ENCODE measurements at places on chromosomes 7 and 10.

- DNase-seq, result peak; percentile 18
These were observed 58.0 kb downstream of the GNAT3 start for GRCh38 chr7:80453699-80454340.

- peak; percentile 10 for DNase-seq
These were observed 251.0 kb downstream of the BMPER start for GRCh38 chr7:34156336-34156735.

- no peak for DNase-seq
These were observed 77.4 kb downstream of the LRMDA start for GRCh38 chr10:75508814-75509306.

GRCh38 chr7:140616328-140616727 is 24.3 kb downstream of the DENND2A start:
- no peak for DNase-seq

GRCh38 chr10:77512219-77512578 is 125.4 kb downstream of the KCNMA1 start:
- DNase-seq, result no peak

DNA sequence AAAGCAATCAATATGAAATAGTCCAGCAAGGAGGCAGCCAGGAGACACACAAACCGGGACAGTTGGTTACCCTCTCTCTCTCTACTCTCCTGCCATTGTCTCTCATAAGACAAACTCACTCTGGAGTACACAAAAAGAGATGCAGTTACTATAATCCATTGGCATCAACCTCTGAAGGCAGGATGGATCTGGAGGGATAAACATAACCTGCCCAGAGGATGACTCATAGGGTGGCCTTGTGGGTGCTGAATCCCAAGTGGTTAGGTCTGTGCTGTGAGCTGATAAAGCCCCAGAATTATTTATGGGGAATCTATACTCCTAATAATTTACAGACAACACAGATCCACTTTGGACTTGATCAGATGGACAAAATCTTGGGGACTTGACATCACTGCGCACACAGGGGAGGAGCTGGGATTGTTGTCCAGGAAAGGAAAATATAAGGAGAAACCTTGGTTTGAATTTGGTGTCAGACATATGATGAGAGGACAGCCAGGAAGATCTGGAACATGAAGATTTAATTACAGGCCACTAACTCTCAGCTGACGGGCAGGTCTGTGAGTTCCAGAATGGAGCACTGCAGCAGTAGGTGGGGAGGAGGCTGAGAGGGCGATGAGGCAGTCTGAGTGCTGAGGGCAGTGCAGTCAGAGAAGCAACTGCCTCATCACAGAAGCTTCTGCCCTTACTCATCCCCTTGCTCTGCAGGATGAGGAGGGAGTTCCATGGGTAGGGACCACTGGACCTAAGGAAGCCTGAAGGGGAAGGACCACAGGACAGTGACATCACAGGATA is 113.9 kb upstream of the PRSS58 start:
- no peak for DNase-seq

GRCh38 chr10:16195178-16195769 is 241.5 kb upstream of the PTER start:
- DNase-seq, result no peak

DNA sequence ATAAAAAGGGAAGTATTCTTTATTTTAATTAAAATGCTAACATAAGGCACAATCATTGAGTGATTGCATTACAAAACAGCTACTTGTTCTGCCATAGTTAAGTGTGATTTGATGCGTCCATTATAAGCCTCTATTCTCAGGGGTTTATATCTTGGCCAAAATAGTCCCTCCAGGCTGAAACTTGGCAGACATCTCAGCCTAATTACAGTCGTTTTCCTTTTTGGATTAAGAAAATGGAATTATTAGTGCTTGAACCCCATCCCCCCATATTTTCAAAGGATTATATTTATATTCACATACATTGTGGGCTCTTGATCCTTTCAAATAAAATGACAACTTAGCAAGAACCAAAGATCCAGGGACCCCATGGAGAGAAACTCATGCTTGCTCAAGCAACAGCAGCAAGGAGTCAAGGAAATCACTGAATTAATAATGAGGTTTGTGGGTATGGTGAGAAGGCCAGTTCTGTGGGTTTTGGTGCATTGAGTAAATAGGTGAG is 66.7 kb upstream of the NEUROD6 start:
- no peak for DNase-seq

DNA sequence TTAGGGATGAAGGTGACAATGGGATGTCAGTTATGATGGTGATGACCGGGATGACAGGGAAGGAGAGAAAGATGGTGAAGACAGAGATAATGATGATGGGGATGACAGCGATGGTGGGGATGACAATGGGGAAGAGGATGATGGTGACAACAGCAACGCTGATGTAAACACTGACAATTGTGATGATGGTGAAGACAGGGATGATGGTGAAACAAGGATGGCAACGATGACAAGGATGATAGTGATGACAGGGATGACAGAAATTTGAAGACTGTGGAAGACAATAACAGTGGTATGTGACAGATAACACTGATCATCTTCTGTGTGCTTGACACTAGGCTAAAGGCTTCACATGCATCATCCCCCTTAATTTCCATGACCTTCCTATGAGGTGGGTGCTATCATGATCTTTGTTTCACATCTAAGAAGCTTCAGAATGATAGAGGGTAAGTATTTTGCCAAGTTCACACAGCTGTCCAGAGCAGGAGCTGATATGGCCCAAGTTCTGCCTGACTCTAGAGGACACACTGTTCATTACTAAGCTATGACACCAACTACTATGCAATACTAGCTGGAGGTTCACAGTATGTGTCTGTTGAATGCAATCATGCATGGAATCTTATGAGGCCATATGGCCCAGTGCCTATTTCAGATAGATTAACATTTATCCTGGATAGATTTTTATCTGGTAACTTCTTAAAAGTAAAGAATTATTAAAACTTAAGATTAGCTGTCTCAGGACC is 105.6 kb downstream of the RNLS start:
- DNase-seq, result no peak

DNA sequence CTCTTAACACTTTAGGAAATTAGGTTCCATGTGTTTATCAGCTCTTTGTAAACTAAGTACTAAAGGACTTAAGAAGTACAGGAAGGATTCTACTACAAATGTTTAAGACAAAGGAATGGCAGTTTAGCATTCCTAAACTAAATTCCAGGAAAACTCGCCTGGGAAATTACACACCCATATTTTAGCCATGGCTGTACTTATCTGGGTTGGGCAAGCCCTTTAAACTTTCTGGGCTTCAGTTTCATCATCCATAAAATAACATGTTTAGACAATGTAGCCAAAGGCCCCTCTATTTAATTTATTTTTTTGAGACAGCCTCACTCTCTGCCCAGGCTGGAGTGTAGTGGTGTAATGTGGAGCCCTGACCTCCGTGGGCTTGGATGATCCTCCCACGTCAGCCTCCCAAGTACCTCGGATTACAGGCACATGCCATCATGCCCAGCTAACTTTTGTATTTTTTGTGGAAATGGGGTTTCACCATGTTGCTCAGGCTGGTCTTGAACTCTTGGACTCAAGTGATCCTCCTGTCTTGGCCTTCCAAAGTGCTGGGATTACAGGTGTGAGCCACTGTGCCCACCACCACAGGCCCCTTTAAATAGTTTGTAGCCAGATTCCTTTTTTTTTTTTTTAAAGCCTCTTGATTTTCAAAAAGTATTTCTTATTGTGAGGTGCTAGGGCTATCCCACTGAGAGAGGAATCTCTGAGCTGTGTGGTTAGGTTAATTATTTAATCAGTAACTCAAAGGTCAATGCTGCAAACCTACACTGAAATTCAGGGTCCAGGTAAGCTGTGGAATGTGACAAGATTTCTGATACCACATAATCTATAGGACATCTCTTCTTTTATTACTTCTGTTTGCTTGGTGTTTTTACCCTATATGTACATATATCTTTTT is 32.1 kb downstream of the TMEM60 start:
- DNase-seq, result no peak

GRCh38 chr10:114544045-114544659 is 113.9 kb downstream of the ABLIM1 start:
- no peak for DNase-seq

GRCh38 chr7:140696680-140697446 is at the start of gene NDUFB2:
Gene NDUFB2, plus strand, starts transcription at chr7:140696708. Its CDS starts 37 bp downstream, at chr7:140696745.
- peak; percentile 88 for DNase-seq

DNA sequence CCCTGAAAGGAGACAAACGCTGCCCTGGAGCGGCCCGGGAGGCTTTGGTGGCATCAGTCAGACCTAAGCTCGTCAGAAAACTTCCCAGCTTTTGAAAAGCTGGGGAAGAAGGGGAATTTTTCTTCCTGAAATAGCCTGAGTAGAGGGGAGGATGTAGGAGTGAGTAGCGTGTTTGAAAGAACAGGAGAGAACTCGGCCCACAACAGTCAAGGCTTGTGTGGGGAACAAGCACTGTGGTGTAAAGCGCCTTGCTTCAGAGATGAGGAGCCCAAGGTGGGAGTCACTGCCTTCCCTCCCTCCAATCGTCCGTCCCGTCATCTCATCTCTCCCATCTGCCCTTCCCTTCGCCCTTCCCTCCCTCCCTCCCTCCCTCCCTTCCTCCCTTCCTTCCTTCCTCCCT is 273.3 kb downstream of the CAMK1D start:
- no peak for DNase-seq

DNA sequence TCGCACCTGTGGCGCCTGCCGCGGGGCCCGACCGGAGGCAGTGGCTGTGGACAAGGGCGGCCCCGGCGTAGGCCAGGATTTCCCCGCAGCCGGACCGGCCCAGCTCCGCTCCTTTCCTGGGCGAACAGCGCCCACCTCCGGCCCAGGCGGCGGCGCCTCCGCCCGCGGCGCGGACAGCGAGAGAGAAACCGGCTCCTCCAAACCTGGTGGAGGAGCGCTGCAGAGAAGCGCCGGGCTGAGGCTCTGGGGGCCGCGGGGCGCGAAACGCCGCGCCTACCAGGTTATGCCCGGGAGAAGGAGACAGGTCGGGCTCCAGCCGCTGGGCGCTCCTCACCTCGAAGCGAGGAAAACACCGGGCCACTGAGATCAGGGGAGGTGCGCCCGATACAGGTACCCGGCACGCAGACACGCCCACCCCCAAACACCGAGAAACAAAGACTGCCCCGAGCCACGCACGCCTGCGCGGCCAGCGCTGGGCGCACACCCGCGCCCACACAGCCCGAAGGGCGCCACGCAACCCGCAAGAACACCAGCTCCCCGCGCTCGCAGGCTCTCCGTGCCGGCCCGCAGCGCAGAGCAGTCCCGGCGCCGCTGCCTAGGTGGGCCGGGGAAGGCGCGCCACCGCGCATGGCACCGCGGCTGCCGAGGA is 3.3 kb downstream of the GRID1 start:
- no peak for DNase-seq

GRCh38 chr7:37728747-37729146 is 45.2 kb downstream of the GPR141 start:
- DNase-seq, result peak; percentile 21

DNA sequence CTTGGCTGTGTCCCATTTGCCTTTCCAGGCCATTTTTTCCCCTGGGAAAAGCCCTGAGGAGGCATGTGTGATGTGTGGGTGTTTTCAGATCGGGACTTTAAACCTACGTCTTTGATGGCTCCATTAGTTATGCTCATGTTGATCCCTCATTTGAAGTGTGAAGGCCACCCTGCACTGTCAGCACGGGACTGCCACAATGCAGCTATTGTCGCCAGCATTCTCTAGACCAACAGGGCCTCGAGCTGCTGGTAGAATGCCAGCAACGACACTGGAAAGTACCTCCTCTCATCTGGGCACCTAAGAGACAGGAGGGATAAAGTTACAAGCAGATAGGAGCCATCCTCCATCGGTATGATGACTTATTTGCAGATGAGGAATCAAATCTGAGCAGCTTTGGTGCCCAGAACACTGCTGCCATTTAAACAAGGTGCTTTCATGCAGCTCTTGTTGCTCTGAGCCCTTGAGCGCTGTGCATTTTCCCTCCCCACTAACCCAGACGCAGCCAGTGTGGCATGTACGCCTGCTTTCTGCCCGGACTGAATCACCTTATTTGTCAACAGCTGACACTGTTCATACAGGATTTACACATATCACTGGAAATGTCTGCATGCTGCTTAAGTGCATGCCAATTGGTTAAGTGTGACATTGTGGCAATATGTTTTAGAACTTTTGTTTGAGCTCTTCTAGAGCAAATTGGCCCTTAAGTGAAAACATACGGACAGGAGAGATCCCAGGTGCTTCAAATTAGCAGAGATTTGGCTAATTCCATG is 175.0 kb upstream of the PITRM1 start:
- DNase-seq, result no peak

- DNase-seq, result no peak
These were observed 22.9 kb downstream of the GSAP start for GRCh38 chr7:77393261-77393660.

DNA sequence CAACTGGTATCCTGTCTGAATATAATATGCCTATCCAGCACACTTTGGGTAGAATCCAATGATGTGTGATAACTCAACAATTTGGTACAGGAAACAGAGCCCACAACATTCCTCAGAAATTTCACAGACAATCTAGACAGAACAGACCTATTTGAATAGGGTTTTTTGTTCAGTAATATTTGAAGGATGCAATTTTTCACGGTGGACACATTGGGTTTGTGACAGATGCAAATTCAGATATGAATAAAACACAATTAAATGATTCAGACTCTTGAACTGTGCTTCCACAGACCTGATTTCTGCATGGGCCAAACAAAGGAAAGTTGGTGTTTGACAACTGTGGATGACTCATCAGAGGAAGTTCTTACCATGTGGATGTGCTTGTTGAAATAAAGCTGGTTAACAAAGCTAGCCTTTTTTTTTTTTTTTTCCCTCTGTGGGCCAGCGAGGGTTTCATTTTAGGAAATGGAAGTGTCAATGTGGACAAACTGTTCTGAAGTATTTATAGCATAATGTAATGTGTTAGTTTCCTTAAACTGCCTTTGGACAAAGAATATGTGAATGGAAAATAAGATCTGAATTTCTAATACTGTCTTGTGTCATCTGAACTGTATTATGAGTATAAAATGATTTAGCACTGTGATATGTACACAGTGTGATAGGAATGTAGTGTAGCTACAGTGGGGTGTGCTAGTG is 43.2 kb upstream of the FAM133B start:
- peak; percentile 89 for DNase-seq

DNA sequence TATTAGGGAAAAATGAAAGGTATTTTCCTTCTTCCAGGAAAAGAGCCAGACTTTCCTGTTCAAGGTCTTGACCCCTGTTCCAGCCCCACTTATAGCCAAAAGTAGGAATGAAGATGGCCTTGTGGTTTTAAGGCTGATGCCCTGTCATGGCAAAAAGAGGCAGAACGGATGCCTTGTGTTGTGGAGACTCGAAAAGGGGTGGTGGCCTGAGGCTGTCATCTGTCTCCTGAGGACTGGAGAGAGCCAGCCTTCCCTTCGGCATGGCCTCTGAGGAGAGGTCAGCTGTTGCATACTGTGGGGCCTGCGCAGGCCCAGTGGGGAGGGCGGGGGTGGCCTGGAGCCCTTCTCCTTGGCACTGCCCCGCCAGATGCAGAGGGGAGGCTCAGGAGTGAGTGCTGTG is 166.0 kb upstream of the EEPD1 start:
- DNase-seq, result no peak

GRCh38 chr7:144957998-144958397 is 122.1 kb upstream of the TPK1 start:
- no peak for DNase-seq

GRCh38 chr7:157228864-157229422 is 90.2 kb downstream of the UBE3C start:
- DNase-seq, result no peak

- no peak for DNase-seq
These were observed 350.4 kb downstream of the DNAJB6 start for GRCh38 chr7:157687158-157687557.

Measured in globus pallidus (tissue), 1 donor.